ENCODE measurements at places on chromosomes 3 and 15.

DNA sequence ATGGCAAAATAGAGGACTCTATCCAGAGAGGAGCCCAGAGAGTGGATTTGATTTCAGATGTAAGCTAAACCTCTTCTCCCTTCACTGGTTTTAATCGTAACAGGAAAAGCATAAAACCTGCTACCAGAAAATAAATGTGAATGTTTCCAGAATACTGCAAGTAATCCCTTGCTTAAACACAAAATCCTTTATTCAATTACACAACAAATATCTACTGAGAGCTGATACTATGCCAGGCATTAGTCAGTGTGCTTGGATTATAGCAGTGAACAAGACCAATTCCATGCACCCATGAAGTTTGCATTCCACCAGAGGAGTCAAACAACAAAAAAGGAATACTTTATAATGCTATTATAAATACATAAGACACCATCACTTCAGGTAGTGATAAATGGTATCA is 15.1 kb downstream of the AVEN start:
- no peak for DNase-seq

DNA sequence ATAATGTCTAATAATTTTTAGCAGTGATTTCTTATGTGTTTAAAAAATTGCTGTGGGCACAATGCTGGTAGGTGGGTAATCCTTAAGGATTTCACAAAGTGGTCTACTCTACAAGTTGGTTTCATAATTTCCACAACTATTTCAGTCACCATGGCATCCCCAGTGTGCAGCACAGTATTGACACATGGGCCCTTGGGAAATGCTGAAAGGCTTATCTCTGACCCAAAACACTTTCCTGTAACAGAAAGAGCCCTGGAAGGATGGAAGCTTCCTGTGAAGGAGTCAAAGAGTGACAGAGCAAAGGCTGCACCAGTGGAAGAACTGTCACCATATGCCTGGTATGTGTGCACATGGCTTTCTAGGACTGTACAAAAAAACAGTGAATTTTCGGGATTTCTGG is 153.7 kb downstream of the ANO10 start:
- no peak for DNase-seq

GRCh38 chr3:157220211-157220610 is 60.3 kb upstream of the CCNL1 start:
- no peak for DNase-seq

DNA sequence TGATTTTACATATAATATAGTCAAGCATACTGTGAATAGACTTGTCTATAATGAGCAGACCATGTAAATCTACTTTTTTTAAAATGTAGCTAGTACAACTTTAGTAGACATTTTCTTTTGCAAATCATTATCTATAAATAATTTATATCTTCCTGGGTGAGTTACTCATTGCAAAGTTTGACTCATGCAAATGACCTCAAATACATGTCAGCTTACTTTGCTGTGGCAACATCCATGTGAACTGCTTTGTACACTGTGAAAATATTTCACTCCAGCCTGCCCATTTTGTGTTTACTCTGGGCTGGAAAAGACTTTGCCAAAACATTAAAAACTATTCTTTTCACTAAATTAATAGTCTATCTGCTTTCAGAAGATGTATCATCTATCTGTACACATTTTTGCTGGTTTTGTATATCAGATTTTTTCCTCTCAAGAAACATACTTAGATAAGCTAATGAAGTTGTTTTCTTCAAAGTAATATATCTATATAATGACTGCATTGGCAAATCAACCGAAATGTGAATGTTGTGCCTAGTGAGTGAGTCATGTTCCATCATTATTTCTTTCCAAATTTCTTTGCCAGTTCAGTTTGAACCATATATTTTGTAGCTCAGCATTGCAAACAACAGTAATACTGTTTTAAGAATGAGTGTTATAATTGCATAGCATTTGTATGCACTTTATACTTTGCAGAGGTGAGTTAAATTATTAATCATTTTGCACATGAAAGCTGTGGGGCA is 26.5 kb downstream of the IGSF10 start:
- DNase-seq, result no peak

DNA sequence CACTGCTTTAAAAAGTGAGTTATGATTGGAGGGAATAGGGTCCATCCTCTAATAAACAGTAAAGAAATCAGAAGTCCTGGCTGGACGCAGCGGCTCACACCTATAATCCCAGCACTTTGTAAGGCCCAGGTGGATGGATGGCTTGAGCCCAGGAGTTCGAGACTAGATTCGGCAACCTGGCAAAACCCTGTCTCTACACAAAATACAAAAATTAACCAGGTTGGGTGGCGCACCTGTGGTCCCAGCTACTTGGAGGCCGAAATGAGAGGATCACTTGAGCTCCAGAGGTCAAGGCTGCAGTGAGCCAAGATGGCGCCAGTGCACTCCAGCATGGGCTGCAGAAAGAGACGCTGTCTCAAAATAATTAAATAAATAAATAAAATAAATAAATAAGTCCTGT is 171.2 kb downstream of the POTEB3 start:
- no peak for DNase-seq
